NCI-H187 treated with DMSO at 0.1 percent for 48 hours (cell line): ENCODE measurements at places on chromosomes 7 and 10.

DNA sequence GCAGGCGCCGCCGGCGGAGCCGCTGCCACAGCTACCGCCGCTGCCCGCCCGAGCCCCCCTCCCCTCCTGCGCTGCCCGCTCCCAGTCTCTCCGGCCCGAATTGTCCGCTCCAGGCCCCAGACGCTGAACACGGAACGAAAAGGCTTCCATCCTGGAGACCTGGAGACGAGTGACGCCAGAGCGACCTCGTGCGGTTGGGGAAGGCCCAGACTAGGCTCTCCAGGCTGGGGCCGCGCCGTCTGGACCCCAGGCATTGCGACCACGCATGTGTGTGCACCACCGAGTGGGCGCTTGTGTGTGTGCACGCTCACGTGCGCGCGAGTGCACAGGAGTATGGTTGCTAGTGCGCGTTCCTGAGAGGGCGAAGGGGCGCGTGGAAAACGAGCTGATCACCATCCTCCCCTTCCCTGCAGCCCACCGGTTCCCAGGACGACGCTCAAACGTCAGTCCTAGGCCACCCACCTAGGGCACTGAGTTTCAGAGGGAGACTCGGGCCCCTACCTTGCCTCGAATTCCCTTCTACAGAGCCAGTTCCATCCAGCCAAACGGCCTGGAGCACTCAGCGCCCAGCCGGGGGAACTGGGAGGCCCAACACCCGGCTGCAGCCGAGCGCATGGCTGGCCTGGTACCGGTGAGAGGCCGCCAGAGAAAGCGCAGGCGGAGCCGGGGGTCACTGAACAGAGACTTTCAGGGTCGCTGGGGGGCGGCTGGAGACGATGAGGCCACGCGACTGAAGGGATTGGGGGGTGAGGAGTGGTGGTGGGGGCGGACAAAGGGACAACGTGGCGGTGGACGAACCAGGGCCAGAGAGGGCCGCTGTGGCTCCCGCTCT is 11.6 kb downstream of the LBX1 start:
- no peak for DNase-seq

DNA sequence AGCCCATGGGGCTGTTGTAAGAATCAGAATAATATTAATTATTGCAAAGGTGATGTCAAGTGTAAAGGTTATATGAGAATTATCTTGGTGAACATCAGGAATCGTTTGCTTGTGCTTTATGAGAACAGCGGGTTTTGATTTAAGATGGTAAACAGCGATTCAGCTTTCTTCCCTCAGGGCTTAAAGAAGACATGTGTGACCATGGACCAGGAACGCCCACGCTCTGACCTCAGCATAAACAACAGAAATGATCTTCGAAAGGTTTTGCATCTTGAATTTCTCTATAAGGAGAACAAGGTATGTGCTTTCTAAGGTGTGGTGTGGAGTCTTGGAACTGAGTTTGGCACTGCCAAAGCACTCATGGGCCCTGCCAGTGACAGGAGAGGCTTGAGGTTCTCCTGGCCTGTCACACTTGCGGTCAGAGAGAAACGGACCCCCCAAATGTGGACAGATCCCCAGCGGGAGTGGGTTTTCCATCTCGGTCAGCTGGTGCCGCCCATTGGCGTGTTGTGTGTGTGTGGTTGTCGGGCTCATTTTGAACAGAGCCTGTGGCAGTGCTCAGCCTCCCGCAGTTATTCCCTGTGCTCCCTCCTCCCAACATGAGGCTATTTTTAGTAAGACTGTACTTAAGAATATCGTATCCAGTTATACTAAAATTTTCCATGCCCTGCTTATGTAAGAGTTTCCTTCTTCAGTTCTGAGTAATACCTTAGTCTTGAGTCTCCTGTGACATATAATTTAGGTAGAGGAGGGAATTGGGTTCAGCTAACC is 7.2 kb downstream of the MINDY4 start:
- DNase-seq = no peak

- no peak for DNase-seq
Observed at GRCh38 chr7:24075426-24075810, 208.6 kb upstream of the NPY start.

DNA sequence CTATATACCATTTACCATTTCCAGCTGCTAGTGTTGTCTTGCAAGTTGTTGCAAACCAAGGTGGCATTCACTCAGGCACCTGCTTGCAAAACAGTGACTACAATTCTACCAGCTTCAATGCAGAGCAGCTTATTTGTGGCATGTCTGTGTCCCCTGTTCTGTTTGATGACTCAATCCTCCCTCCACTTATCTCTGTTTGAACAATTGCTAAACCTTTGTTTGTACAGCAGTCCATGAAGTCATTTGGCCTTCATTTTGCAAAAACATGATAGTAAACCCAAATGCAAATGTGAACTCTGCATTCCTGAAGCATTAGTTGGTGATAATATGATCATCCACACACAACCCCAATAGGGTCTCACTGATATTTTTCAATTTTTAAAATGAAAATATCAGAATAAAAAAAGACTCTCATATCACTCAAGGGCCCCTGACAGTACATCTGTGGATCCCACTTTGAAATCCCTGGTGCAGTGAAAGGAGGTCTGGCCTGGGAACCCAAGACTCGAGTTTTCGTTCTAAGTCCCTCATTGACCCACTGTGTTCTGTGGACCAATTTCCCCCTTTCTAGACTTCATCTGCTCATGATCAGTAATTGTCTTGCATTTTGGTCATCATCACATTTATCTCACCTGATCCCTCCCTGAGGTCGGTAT is 425.4 kb downstream of the RPS24 start:
- peak; percentile 23 for DNase-seq

DNA sequence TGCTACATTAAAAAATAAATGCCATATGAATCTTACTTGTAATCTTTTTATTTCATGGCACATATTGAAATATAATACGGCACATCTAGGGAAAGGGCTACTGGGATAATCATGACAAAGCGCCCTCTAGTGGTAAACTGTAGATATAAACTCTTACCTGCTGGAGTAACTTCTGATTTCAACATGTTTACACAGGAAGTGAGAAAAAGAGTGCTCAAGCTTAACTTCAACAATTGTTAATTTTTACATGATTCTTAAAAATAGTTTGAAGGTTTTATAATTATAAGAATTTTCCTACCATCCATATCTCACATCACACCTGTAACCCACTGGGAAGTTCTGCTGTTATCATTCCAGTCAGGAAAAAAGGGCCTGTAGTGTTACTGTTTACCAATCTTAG is 2.0 kb upstream of the HEPACAM2 start:
- peak; percentile 56 for DNase-seq

GRCh38 chr7:76395965-76396726 is 13.4 kb downstream of the SSC4D start:
- DNase-seq = no peak

DNA sequence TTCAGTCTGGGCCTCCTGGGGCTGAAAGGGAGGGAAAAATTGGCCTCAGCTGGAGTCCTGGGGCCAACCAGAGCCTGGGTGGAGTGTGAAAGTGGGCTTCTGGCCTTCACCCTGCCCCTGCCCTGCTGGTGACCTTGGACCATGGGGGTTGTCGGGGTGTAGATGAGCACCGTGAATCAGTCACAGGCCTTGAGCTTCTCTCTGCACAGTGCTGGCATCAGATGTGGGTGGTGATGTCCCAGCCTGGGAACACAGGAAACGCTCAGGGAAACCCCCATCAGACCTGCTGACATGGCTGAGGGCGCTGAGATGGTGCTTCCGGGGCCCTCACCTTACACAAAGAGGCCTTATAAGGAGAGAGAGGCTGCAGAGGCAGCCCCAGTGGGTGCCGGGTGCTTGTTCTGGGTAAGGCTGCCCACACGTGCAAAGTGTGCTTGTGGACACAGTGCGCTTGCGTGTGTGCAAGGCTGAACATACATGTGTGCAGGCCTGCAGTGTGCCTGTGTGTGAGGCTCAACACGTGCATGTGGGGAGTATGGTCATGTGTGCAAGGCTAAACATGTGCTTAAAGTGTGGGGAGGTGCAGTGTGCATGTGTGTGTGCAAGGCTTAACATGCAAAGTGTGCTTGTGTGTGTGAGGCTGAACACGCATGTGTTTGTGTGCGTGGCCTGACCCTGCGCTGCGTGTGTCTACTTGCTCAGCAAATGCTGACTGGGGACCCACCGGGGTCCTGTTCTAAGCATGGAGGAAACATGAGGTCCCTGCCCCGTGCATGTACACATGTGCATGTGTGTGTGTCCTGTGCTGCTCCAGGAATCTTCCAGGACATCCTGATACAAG is 6.5 kb downstream of the ARPC1B start:
- DNase-seq = no peak

DNA sequence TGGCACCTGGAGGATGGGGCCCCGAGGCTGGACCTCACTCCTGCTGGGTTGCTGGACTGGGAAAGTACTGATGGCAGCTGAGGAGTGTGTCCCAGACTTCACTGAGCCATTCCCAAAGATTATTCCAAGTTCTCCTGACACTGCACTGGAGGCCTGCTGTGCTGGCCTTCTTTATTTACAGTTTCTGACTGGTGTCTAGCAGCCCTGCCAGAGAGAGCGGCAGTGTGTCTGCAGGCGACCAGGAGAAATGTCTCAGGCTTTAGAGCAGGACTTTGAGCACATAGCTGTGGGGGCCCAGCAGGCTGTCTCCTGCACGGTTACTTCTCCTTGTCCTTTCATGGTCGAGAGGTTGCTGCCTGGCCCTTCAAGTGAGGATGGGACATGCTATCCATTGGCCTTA is 16.1 kb downstream of the HTRA1 start:
- DNase-seq = no peak

GRCh38 chr7:30650421-30650808 is 31.8 kb downstream of the CRHR2 start:
- peak; percentile 15 for DNase-seq

GRCh38 chr10:59036311-59037017 is 140.0 kb upstream of the PHYHIPL start:
- DNase-seq = no peak

DNA sequence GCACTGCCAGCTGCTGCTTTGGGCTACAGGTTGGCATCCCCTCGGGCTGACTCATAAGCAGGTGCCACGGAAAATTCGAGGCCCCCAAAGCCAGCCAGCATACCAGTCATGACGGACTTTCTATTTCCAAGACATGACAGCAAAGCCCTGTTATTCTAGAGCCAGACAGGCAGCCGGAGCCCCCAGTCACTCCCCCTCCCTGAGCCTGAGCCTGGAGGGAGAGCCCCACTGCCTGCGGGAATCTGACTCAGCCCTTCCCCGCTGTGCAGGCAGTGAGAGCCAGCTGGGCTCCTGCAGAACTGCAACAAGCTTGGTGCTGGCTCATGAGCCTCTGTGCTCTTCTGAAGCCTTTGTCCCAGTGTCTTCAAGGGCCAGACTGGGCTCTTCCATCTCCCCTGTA is 15.8 kb downstream of the BTBD16 start:
- DNase-seq = no peak

DNA sequence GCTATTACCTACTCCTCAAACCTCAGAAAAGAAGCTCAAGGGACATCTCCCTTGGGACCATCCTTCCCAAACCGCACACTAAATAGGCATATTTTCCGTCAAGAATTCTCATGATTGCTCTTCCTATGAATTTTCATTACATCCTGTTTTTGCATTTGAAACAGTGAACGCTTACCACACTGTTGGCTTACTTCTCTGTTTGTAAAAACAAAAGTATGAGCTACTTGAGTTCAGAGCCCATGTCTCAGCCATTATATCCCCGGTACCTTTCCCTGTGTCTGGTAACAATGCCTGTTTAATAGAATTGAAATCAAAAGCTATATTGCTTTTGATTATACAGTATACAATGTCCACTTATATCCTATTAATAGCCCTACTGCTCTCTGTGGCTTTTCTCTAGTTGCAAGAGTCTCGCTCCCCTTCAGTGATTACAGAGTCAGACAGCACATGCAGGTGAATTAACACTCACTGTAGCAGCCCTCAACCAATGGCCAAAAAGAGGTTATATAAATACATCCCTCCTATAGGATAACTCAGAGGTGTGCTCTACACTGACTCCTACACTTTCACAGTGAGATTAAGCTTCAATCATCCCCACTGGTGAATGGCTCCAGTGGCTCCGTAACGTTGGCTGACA is 264.4 kb downstream of the SORCS1 start:
- no peak for DNase-seq

- DNase-seq = no peak
Observed at GRCh38 chr10:121033366-121033765, 182.2 kb downstream of the WDR11 start.

GRCh38 chr10:114043532-114044246 is at the start of gene ADRB1:
TSS of gene ADRB1 (plus strand) at chr10:114043866. CDS start at chr10:114044133, 267 bp downstream.
- no peak for DNase-seq

- DNase-seq = no peak
Observed at GRCh38 chr10:85649461-85649860, 717.1 kb downstream of the GRID1 start.

- no peak for DNase-seq
Observed at GRCh38 chr10:76969366-76969948, 668.2 kb downstream of the KCNMA1 start.

DNA sequence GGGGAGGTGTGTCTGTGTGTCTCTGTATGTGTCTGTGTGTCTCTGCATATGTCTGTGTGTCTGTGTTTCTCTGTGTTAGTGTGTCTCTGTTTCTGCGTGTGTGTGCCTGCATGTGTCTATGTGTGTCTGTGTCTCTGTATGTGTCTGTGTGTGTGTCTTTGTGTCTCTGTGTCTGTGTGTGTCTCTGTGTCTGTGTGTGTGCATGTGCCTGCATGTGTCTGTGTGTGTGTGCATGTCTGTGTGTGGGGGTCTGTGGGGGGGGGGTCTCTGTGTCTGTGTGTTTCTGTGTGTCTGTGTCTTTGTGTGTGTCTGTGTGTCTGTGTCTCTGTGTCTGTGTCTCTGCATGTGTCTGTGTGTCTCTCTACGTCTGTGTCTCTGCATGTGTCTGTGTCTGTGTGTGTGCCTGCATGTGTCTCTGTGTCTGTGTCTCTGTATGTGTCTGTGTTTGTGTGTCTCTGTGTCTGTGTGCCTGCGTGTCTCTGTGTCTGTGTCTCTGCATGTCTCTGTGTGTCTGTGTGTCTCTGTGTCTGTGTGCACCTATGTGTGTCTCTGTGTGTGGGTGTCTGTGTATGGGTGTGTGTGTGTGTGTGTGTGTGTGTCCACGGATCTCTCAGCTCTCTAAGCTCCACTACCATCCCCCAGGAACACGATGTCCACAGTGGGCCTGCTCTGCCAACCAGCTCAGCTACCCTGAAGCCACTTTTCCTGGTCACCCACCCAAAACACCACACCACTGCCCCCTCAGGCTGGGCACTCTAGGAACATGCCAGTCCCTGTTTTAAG is 41.7 kb downstream of the RASGEF1A start:
- no peak for DNase-seq
